ENCODE measurements at places on chromosomes 4 and X.

DNA sequence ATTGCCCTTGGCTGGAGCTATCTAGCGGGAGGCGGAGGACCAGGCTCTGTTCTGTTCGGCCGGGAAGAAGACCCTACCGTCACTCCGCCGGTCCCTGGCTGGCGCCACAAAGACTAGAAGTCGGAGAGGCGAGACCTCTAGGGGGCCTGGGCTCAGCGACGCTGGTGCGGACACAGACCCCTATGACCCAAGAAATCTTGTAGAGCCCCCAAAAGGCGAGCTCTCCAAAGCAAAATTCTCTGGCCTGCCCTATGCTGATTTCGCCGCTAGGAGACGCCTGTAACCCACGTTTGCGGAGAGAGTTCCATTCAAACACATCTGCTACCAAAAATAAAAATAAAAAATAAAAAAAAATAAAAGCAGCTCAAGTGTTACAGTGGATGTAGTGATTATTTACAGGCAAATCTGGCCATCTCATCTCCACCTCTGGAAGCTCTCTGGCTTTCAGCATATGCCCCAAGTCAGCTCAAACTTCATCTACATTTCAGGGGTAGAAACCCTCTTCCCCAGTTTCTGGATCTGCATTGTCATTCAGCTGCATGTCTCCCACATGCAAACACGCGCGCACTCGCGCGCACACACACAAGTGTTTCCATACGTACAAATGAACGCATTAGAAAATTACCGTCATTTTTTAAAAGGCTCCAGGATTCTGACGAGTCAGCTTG, 2.4 kb upstream of the PCDH10 start:
- DNase-seq, result no peak

DNA sequence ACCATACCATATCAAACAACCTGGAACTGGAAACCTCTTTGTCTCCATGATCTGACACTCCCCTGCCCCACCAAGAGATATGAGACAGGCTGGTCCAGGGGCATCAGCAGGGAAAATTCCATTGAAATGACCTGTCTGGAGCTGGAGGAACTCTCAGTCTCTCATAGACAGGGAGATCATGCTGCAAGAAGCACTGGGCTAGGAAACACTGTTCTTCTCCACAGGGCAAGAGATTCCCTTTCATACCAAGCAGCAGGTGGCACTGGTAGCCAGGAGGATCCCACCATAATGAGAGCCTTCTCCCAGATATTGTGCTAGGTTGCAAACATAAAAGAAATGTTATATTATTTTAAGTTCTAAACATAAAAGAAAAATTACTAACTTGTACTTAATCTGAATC, 14.5 kb upstream of the NALF2 start:
- no peak for DNase-seq

GRCh38 chr4:185411849-185412248, 13.9 kb downstream of the UFSP2 start:
- no peak for DNase-seq

GRCh38 chr4:56698329-56698728, 17.2 kb upstream of the HOPX start:
- DNase-seq, result no peak

DNA sequence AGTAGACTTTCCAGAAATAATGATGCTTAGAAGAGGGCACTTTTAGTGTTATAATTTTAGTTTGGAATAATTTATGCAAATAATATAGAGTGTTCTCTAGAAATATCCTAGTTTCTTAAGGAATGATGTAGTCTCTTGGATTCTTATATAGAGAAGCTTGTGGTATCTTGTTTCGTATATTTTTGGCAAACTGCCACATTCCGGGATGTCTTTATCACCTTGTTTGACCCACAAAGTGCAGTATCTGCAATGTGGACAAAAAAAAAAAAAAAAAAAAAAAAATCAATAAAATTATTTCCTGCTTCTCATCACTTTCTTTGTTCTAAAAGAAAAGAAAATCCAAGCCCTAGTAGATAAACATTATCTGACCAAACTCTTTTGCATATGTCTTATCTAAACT, 1577.7 kb upstream of the TENM3 start:
- no peak for DNase-seq

- no peak for DNase-seq
Measured at GRCh38 chr4:67809502-67809901, 55.3 kb upstream of the GNRHR start.

DNA sequence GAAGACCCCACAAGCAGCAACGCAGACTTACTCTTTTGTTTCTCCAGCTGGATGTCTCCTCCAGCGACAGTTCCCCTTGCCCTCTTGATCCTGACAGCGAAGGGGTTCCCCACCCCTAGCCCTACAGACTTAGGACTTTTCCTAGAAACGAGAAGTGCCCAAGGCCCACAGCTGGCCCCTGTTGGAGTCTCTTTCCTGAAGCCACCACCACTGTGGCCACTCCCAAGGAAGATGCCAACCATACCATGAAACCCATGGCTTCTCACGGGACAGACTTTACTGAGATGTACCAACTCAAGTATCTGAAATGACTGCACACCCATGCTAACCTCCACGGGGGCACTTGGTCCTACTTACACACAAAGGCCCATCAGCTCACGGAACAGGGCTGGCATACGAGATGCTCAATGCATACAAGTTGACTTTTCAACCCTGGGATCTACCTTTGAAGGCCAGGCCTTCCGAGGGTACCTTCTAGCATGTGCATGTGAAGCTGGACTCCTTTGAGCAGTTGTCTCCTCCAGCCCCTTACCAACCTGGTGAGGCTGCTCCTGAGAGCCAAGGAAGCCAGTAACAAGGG, 924 bp upstream of the IRAK1 start:
- no peak for DNase-seq

GRCh38 chr4:106444557-106444956, 76.0 kb upstream of the GIMD1 start:
- DNase-seq, result no peak

GRCh38 chr4:146916479-146917076, 29.1 kb downstream of the TTC29 start:
- DNase-seq, result no peak

DNA sequence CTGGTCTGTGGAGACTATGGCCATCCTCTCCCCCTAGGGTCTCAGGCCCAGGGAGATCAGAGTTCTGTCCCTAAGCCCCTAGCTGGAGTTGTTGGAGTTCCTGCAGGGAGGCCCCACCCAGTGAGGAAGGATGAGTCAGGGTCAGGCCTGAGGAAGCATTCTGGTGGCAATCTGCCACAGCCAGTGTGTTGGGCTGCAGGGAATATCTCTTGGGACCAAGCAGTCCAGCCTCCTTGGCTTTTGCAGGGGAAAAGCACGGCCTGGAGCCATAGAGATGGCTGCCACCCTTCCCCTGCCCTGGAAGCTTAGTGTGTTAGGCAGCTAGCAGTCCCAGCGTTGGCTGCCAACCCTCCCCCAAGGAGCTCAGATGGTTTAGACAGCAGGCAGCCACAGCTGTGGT, 202.4 kb downstream of the RTL9 start:
- no peak for DNase-seq

DNA sequence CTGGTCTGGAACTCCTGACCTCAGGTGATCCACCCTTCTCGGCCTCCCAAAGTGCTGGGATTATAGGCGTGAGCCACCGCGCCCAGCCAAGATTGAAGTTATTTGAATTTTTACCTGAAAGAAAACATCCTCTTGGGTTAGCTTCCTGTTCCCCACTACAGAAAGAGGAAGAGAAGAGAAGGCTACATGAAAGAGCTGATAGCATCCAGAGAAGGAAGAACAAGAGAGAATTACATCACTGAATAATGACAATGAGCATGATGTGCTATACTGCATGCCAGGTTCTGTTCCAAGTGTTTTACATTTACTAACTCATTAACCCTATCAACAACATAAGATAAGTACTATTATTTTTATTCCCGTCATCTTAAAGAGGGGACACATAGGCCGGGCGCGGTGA, 11.5 kb upstream of the TBC1D1 start:
- no peak for DNase-seq

DNA sequence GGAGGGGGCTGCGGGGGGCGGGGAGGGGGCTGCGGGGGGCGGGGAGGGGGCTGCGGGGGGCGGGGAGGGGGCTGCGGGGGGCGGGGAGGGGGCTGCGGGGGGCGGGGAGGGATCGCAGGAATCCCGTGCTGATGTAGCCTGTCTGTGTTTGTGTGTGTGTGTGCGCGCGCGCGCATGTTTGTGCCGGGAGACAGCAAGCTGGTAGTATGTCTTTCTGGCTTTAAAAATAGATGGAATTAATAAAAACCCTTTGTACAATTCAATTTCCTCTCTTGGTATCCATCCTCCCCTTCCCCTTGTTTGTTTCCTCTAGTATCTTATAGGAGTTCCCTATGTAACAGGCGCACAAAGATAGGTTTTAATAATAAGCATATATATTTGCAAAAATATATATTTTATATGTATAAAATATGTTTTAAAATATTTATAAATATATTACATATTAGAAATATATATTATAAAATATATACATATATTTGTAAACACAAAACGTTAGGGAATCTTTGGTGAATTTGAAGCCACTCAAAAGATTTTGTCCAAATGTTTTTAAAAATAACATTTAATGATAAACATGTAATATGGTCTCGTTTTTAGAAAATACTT, 782 bp downstream of the ARHGAP24 start:
- DNase-seq, result no peak

GRCh38 chr4:85780664-85781063, 305.7 kb downstream of the ARHGAP24 start:
- DNase-seq, result no peak

DNA sequence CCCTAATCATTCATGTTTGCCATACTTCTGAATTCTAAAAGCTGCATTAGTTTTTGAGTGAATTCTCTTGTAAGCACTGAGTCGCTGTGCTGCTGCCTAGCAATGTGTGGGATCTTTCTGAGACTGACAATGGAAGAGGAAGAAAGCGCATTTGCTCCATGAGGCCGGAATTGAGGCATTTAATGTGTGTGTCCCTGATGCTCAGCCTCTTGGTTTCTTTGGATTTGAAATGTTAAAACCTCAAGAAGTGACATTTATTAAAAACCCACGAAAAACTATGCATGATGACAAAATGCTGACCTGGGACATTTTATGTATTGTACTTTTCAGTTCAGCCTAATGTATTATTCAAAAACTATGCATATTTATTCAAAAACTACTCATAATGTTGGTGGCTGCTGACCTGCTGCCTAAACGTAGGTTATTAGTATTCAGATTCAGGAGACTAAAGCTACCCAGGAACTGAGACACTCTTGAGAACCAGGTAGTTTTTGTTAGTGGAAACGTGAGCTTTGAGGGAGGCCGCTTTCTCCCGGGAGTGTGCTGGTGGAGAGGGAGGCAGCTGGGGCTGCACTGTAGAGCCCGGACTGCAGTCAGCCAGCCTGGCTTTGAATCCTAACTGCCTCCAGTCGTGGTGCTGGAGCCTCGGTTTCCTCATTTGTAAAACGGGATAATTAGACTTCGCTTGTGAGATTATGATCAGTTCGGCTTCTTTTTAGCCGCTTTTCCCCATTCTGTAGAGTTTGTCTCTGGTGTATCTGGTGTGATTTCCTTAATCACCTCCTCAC, 11.3 kb downstream of the RGS12 start:
- DNase-seq, result no peak

GRCh38 chrX:68659786-68660185, 12.3 kb downstream of the STARD8 start:
- no peak for DNase-seq

- no peak for DNase-seq
Measured at GRCh38 chr4:168882650-168883233, 127.3 kb downstream of the CBR4 start.

- DNase-seq, result no peak
Measured at GRCh38 chrX:54640736-54641135, 110.7 kb downstream of the GNL3L start.

GRCh38 chr4:80614319-80614718, 278.8 kb downstream of the CFAP299 start:
- DNase-seq, result no peak

- DNase-seq, result no peak
Measured at GRCh38 chr4:84939113-84939512, 27.4 kb downstream of the WDFY3 start.

- DNase-seq, result no peak
Measured at GRCh38 chr4:21544415-21544814, 404.2 kb downstream of the KCNIP4 start.

GRCh38 chrX:12958059-12958458, 16.9 kb upstream of the TMSB4X start:
- DNase-seq, result no peak

DNA sequence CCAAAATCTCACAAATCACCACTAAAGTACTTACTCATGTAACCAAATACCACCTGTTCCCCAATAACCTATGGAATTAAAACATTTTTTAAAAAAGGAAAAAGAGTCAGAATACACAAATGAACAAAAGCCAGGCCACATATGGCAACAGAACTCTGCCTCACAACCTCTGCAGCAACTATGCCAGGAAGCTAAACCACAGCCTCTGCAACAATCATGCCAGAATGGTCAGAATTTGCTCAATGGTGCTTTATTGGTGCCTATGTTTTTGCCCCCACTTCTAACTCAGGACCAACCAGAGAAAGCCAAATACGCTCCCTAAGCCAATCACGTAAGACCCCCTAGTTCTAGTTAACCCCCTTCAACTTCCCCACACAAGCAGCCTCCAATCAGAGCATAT, 69.6 kb downstream of the HOPX start:
- no peak for DNase-seq

DNA sequence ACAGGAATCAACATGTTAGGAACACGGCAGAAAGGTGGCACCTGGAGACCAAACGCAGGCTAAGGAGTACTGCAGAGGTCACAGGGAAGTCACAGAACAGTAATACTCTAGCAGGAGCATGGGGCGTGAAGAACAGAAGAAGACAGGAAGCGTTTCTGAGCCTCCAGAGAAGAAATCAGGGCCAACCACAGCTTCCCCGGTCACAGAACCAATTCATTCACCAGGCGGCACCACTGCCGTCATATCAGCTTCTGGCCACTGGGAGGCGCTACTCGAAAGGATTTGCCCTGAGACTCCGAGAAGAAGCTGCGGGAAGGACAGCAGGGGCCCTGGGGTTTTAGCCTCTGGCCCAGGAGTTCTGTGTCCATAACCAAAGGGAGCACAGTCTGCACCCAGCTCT, 78.0 kb upstream of the DRD5 start:
- DNase-seq, result peak; percentile 27

- no peak for DNase-seq
Measured at GRCh38 chr4:74202062-74202586, 44.2 kb downstream of the MTHFD2L start.

GRCh38 chrX:27679281-27679680, 89.1 kb downstream of the DCAF8L2 start:
- no peak for DNase-seq

GRCh38 chrX:52553995-52554642, 37.3 kb upstream of the XAGE1B start:
- no peak for DNase-seq

Data from activated CD8-positive, alpha-beta memory T cell treated with anti-CD3 and anti-CD28 coated beads for 1 hour (primary cell).